Fibroblast of skin of left quadriceps (primary cell): ENCODE measurements at places on chromosomes 12 and 14.
A peak's percentile ranks its signal among the peaks of the same experiment; 100 is the strongest.

DNA sequence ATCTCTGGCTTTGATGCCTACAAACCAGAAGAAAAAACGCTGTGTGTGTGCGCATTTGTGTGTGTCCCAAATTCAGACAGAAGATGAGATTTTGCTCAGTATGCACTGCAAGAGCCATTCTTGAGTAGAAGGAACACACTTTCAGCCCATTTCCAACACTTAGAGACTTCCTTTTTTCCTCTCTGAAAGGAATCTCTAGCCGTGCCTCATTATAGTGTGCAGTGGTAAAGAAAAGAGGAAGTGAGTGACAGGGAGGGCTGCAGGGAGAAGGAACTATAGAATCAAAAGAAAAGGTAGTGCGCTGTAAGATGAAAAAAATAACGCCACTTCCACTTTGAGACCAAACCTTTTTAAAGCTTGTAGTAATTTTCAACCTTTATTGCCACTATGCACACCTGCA is 1400.9 kb upstream of the FLRT2 start:
- no peak for DNase-seq

DNA sequence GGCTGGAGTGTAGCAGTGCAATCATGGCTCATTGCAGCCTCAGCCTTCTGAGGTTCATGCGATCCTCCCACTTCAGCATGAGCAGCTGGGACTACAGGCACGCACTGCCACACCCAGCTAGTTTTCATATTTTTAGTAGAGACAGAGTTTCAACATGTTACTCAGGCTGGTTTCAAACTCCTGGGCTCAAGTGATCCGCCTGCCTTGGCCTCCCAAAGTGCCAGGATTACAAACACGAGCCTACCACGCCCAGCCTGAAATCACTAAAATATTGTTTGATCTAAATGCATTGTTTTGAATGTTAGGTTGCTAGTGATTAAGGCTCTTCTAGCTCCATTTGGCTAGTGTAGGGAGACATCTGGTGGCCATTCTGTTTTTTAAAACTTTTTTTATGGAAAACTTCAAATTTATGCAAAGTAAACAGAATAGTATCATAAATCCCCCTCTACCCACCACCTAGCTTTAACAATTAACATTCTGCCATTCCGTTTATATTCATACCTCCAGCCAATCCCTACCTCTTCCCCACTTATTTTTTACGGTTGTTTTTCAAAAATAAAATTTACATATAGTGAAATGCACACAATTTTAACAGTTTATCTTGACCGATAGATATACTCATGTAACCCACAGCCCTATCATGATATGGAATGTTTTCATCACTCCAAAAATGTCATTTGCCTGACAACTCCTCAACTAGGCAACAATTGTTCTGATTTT is 37.8 kb downstream of the MYO1H start:
- peak; percentile 14 for DNase-seq

DNA sequence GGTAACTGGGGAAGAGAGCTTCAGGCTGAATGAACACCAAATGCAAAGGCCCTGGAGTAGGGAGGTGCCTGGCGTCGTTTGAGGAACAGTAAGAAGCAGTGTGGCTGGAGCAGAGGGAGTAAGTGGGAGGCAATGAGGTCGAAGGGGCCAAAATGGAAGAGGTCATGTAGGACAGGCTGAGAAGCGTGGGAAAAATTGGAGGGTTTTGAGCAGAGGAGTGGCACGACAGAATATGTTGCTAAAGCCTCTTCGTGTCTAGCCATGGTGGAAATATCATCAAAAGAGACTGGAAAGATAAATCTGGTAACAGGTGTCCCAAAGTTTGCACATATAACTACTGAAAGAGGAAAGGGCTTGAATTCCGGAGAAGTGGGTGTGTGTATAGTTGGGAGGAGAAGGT is 1.9 kb downstream of the TRIM9 start:
- DNase-seq: no peak

GRCh38 chr12:59858508-59859170 is 262.8 kb downstream of the SLC16A7 start:
- DNase-seq: no peak

- no peak for DNase-seq
Measured at GRCh38 chr12:96238336-96239047, 44.3 kb downstream of the ELK3 start.

DNA sequence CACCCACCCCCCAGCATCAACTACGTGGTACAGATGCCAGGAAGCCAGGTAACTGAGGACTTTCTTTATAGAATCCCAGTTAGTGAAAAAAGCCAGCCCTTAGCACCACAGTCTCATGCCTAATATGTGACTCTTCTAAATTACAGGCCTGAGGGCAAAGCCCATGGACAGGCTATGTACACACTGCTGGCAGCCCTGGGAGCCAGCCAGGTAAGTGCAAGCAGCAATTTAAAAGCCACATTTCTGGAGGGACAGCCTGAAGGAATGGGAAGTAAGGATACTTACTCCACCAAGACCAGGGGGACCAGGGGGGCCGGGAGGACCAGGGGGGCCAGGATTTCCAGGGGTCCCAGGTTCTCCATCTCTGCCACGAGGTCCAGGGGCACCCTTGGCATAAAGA is 7.0 kb downstream of the COL2A1 start:
- no peak for DNase-seq

GRCh38 chr12:56258068-56258819 is at the start of gene ANKRD52:
Gene ANKRD52, minus strand, starts transcription at chr12:56258384. Its CDS starts 115 bp downstream, at chr12:56258269.
- DNase-seq: peak; percentile 44

DNA sequence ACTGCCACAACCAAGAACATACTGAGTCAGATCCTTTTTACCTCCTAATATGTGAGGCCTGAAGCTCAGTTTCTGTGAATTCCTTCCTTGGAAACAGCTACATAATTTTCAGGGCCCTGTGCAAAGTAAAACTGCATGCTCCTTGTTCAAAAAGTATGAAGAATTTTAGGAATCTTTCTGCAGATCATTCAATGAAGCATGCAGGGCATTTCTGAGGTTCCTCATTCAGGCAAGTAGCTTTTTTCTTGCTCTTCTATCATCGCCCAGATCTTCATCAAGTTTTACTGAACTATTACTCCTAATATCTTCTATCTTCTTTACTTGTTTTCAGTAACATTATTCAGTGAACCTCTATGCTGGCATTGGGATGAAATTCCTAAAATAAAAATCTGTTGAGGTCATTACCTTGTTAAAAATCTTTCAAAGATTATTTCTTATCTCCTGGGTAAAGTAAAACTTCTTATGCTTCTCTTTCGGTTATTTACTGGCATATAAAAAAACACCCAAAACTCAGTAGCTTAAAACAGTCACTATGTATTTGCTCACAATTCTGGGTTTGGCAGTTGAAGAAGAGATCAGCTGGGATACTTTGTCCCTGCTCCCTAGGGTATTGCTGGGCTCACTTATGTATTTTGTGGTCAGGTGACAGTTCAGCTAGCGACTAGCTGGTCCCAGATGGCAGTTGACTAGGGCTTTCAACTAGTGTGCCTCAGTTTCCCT is 42.6 kb upstream of the KRR1 start:
- DNase-seq: peak; percentile 46

DNA sequence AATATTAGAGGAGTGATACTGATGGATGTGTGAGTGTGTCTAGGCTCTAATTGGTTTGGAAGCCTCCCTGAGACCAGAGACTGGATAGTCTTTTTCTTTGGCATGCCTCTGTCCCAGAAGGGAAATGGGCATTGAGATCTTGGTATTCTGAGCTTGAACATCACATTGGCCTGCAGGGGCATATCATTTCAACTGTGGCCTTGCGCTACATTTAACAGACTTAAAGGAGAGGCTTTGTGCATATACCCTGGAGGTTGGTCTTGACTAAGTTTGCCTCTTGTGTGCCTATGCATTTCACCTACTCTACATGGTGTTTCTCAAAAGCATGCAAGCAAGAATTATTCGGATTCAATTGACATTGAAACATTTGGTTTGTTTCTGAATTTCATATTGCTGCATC is 185.4 kb downstream of the TMTC2 start:
- DNase-seq: no peak

GRCh38 chr14:70697701-70698100 is 56.0 kb downstream of the TTC9 start:
- DNase-seq: no peak

GRCh38 chr12:12534166-12534866 is 28.3 kb downstream of the DUSP16 start:
- no peak for DNase-seq

- DNase-seq: no peak
Measured at GRCh38 chr14:67410313-67410712, 1.7 kb downstream of the PLEK2 start.
